Activated T-helper 1 cell treated with anti-CD3 and anti-CD28 coated beads, Interleukin-2, amount 50 U/mL, for 16 hours (primary cell): ENCODE measurements at places on chromosomes 5 and 9.

- DNase-seq: peak; percentile 14
These were observed 35.3 kb upstream of the CLPTM1L start for GRCh38 chr5:1380011-1380817.

GRCh38 chr9:86771941-86772634, 175.2 kb downstream of the GAS1 start:
- DNase-seq: no peak

DNA sequence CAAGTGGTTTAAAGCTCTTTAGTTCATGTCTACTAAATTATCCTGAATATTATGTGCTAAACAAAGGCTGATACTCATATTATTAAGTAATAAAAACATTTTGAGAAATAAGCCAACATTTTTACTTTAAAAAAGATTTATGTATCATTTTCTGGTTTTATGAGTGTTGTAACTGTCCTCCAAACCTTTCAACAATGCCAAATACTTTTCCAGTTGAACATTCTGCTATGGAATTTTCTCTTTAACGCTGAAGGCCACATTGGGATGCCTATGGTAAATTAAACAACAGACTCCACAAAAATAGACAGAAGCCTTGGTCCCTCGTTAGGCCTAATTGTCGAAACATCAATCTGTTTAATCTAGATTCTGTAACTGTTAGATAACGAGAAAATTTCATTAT, 131.3 kb downstream of the GLIS3 start:
- no peak for DNase-seq

GRCh38 chr5:79613549-79613948, 1.3 kb downstream of the TENT2 start:
- no peak for DNase-seq

GRCh38 chr9:35611230-35611797, 6.3 kb downstream of the TESK1 start:
- peak; percentile 39 for DNase-seq

GRCh38 chr9:126777733-126778132, 27.1 kb upstream of the ZBTB43 start:
- no peak for DNase-seq

DNA sequence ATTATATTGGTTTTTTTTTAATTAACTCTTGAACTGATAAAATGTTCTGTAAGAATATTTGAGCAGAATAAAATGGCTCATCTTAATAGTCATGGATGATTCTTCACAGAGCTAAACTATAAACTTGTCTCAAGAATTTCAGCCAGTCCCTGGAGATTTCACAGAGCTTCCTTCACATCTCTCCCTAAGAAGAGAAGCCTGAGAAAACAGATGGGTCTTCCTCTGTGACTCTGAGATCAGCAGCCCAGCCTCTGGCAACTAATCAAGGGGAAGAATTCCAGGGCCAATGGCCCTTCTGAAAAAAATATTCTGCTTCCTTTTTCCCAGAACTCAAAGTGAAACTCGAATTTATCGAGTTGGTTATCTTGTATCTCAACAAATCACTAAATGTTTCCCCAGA, 122.2 kb upstream of the ITGA1 start:
- no peak for DNase-seq

GRCh38 chr9:15227491-15227890, 79.5 kb downstream of the TTC39B start:
- DNase-seq: no peak

- no peak for DNase-seq
These were observed 358.0 kb downstream of the CDH12 start for GRCh38 chr5:22495016-22495720.

GRCh38 chr5:122774519-122774860, 390 bp upstream of the SNX2 start:
- DNase-seq: no peak

- DNase-seq: no peak
These were observed 12.3 kb downstream of the TLE4 start for GRCh38 chr9:79583952-79584654.

- no peak for DNase-seq
These were observed 28.0 kb downstream of the LCP2 start for GRCh38 chr5:170269579-170269978.
